ENCODE measurements at places on chromosomes 16 and 17.

DNA sequence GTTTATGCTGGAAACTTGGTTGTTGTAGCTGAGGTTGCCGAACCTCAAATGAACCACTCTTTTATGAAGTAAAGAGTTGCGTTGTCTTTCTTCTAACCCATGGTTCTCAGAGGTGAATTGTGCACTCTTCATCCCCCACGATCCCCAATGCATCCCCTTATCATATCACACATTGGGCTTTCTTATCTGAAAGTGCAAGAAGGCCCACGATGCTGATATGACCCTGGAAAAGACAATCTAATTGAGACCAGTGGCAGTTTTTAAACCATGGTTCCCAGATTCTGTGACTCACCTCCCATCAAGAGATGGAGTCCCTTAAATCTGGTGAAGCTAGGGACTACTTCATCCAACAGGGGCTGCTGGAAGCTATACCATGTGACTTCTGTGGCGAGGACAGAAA is 156.3 kb upstream of the IRX3 start:
- no peak for DNase-seq

DNA sequence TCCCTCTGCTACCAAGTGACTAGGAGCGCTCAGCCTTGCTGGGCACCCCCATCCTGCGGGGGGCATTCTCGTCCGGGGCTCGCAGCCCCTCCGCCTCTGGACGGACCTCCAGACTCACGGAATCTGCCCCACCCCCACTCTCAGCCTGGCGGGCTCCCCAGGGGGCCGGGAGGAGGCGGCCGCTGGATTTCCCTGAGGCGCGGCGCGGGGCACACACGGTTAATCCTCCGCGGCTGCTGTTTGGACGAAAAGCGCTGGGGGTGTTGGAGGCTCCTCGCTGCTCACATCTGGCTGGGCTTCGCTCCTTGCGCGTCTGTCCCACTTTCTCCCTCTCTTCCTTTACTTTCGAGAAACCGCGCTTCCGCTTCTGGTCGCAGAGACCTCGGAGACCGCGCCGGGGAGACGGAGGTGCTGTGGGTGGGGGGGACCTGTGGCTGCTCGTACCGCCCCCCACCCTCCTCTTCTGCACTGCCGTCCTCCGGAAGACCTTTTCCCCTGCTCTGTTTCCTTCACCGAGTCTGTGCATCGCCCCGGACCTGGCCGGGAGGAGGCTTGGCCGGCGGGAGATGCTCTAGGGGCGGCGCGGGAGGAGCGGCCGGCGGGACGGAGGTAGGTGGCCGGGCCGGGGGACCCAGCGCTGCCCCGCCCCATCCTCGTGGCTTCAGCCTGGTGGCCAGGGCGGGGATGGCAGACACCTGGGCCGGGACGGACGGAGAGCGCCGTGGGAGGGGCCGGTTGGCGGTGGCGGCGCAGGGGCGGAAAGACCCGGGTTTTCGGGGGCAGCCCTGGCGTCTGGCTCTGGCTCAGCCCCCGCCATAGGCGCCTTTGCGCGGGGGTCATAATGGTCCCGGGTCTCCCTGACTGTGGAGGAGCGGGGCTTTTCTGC is at the start of gene C1QTNF1:
TSS of gene C1QTNF1 (plus strand) at position 284 of the 886 bp plus-strand sequence. CDS start 19,800 bp downstream, outside the sequence.
- DNase-seq, result no peak

DNA sequence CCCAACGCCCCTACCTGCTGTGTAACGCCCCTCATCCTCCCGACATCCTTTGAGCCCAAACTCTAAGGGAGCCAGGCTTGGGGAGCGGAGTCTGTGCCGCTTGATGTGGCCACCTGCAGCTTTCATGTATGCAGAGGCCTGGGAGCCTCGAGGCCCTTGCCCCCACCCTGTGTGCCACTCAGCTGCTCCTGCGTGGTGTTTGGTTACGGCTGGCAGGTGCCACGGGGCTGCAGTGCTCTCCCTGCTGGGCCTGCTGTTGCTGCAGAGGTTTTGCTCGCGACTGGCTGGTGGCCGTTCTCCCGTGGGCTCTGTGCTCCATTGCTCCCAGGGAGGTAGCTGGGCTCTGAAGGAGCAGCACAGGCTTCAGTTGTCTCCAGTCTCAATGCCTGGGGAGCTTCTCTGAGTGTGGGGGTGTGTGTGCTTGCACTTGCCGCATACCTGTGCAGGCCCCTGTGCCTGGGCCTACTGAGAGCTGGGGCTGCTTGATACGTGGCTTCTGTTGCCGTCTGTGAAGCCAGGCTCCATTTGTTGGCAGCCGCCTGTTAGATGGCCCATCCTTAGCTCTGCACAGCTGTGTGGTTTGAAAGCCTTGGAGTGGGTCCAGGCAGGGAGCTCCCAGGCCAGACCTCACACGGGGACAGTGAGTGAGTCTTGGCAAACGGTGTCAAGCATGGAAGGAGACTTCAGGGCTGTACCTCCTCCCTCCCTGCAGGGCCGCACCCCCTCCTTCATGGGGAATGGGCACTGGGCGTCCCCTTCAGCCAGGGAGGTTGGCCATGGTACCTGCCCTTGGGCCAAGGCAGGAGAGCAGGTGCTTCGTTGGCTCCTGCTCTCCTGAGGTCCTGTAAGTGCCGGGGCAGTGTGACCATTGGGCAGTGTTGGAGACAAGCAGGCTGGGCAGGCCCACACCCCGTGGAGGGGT is 47.2 kb downstream of the PDPK1 start:
- DNase-seq, result no peak

DNA sequence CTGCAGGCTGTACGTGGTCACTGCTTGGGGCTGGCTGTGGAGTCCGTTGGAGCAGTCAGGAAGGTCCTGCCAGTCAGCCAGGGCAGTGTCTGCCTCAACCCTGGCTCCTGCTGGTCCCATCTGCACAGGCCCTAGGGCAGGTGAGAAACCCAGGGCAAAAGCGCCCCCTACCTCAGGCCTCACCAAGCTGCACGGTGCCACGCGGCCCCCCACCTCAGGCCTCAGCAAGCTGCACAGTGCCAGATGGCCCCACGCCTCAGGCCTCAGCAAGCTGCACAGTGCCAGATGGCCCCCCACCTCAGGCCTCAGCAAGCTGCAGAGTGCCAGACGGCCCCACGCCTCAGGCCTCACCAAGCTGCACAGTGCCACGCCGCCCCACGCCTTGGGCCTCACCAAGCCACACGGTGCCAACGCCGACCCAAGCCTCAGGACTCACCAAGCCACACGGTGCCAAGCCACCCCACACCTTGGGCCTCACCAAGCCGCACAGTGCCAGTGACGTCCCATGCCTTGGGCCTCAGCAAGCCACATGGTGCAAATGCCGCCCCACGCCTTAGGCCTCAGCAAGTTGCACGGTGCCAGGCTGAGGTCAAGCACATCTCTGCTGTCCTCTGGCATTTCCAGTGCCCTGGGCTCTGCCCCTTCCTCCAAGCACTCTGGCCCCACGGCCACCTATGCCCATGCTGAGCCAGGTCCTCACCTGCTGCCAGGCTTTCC is 5.5 kb downstream of the TMEM204 start:
- DNase-seq, result no peak

- DNase-seq, result no peak
Observed at GRCh38 chr17:10192461-10192860, 5.9 kb downstream of the GAS7 start.

All from T follicular helper cell (primary cell).